ENCODE measurements at places on chromosomes 16 and 17. TPM values are rescaled to one million over a fixed set of nuclear protein-coding genes. Genes with fewer than 3 reads are reported as not detected.

AOC3 gene
- total RNA-seq = 0.21 TPM

SNX20 gene
- 0.10 TPM for total RNA-seq

GRCh38 chr17:66426397-66427033 is 124.1 kb downstream of the PRKCA start:
- H3K36me3 ChIP-seq = no peaks in the 10 kb centered on the region
- H3K4me3 ChIP-seq = no peak overlapping the region
- peaks cover 17% of the 10 kb centered on the region for H3K4me1 ChIP-seq
- no peaks in the 10 kb centered on the region for H3K27me3 ChIP-seq

- no peaks in the 10 kb centered on the region for H3K27me3 ChIP-seq
- H3K4me3 ChIP-seq = no peak overlapping the region
- H3K4me1 ChIP-seq = peaks cover 22% of the 10 kb centered on the region
- H3K27ac ChIP-seq = no peak overlapping the region
Observed at GRCh38 chr17:75163074-75163473, 8.8 kb upstream of the JPT1 start.

GRCh38 chr17:43655693-43656255 is 5.9 kb downstream of the MEOX1 start:
- H3K27ac ChIP-seq = no peak overlapping the region
- H3K4me3 ChIP-seq = no peak overlapping the region
- no peaks in the 10 kb centered on the region for H3K36me3 ChIP-seq
- no peak for DNase-seq
